Stimulated activated CD8-positive, alpha-beta memory T cell treated with anti-CD3 and anti-CD28 coated beads, Interleukin-4, amount 100 ng/mL, for 48 hours (primary cell): ENCODE measurements at places on chromosomes 16 and 17.

GRCh38 chr17:39400547-39401411, 647 bp downstream of the FBXL20 start:
- peak; percentile 35 for DNase-seq

DNA sequence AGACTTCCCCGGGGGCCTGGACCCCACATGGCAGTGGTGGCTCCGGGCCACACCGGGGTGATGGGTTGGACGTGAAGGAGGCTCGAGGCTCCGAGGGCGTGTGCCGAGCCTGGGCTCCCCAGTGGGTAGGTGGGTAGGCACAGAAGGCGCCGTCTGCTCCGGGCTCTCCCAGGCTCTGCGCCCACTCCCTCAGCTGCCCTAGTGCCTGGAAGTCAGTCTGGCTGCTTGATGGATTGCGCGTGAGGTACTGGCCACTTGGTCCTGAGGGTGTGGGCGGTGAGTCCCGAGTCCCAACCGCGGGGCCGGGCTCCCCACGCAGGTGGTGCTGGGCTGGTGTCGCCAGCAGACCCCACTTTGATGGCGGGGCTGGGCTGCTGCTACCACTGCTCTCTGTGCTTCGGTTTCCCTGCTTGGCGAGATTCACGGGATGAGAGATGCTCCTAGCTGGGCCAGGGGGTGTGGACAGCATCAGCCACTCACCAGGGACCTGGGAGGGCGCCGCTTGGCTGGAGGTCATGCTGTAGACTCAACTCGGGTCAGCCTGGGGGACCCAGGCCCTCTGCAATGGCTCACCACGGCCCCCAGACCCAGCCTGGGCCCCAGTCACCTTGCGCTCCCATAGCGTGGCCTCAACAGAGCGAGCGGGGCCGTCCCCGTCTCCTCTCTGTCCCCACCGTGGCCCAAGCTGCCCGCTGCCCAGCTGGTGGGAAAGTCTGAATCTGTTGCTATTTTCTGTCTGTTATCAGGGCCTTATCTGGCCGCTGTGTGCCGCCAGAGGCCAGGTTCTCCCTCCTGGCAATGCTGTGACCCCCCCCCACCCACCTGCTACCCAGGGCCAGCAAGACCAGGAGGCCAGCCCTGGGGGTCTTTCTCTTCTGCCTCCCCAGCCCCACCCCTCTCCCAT, 26.1 kb downstream of the ZFPM1 start:
- DNase-seq = no peak

- no peak for DNase-seq
Observed at GRCh38 chr17:80730739-80731138, 186.1 kb downstream of the RPTOR start.

GRCh38 chr17:61200339-61200715, 199.3 kb upstream of the TBX2 start:
- DNase-seq = no peak

DNA sequence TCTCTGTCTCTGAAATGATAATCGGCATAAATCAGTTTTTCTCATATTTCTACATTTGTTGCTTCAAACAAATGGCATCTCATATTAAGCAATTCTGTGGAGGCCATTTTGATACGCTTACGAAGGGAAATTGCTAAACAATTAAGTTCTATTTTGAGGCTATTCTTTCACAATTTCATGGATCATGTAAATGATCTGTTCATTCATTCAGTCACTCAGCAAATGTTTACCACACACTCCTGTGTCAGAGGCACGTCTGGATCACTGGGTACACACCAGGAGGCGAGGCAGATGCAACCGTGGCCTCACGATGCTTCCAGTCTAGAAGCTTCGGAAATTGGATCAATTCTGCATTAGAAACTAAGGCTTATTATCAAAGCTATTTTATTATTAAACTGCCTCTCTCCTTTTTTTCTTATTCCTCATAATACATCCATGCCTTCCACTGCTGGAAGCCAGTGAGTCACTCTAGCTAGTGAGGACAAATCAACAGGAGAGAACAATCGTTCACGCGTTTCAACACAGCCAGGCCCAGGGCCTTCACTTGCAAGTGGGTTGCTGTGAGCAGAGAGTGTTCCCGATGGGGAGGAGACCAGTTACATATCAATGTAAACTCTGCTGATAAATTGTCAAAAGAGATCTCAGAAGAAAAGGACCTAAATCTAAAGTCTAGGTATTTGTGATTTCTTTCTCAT, 11.3 kb upstream of the SLC39A11 start:
- no peak for DNase-seq

DNA sequence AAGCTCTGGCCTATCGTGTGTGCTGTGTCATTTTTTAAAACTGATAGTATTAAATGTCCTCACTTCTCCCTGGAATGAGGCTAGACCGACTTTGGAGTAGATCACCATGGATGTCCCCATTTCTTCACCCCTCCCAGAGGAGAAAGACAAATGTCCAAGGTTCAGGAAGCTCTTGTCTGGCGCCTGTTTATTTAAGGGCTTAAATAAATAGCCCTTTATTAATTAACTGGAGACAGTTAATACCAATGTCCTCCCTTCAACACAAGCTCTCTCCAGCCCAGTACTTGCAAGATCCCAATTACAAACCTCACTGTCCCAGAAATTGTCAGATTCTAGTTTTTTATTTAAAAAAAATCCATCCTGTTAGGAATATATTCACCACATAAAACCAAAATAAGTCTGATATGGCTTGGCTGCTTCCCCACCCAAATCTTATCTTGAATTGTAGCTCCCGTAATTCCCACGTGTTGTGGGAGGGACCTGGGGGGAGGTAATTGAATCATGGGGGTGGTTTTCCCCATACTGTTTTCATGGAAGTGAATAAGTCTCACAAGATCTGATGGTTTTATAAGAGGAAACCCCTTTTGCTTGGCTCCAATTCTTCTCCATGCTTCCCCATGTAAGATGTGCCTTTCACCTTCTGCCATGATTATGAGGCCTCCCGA, 344.4 kb downstream of the SHISA9 start:
- DNase-seq = no peak

DNA sequence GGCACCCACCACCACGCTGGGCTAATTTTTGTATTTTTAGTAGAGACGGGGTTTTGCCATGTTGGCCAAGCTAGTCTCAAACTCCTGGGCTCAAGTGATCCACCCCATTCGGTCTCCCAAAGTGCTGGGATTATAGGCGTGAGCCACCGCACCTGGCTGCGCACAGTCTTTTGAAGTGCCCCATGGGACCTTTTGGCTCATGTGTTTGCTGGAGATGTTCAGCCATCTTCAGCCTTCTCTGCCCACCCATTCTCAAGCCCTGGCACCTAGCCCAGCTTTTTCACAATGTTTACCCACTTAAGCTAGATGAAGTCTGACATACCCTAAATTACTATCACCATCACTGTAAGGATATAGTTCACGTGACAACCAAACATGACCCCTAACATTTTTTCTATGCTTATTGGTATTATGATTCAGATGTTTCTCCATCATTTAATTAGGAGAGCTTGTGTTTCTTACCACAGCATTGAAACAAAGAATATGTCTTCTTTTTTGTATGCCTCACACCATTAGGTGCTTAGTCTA, 32.3 kb downstream of the PECAM1 start:
- no peak for DNase-seq

DNA sequence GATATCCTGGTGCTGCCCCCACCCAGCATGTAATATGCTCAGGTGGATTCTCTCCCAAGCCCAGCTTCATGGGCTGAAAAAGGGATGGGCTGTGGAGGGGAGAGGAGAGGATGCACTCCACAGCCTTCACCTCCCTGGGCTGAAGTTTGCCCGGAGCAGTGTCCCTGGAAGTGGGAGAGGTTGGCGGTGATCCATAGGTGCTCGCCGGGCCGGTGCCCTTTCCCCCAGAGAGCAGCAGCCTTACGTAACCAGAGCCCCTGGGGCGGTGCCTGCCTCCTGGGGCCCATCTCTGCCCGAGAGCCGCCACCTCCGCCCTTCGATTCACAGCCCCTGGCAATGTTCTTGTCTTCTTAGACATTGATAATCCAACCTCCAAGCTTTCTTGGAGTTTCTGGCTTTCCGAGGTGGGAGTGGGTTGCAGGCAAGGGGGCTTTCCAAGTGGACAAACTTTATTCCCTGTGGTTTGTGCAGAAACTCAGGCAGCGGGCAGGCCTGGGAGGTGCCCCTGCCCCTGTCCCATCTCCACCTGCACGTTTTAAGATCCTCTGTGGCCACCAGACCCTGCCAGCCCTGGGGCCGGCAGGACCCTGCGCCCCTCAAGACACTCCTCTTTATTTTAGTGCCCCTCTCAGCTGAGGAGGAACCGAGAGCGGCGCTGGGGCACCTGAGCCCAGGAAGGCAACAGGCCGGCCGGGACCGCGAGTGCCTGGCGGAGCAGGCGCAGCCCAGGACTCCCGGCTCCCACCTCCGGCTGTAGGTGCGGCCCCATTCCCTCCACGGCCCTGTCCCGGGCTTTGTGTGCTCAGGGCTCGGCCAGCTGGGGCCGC, 3.1 kb upstream of the WDR90 start:
- DNase-seq = no peak

DNA sequence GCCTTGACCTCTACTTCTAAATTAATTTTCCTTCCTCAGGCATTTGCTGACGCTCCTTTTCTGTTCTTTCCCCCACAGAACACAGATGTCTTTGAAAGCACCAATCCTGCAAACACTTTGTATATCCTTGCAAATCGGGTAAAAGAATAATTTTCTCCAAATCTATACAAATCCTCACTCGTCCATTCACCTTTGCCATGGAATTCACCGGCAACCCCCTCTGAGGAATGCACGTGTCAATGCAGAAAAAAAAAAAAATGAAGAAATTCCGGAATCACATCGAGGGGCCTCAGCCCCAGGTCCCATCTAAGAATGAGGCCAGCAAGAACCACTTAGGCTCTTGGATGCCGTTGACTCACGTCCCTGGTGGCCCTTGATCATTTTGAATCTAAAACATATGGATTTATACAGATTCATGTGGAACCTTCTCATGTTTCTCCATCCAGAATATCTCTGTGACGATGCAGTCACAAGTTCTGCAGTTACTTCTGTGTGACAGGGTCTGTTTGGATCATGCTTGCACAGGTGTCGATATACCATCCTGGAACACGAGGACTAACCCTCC, 136.9 kb downstream of the RBFOX3 start:
- no peak for DNase-seq

- no peak for DNase-seq
Observed at GRCh38 chr17:78785011-78785662, 3.1 kb upstream of the CYTH1 start.

DNA sequence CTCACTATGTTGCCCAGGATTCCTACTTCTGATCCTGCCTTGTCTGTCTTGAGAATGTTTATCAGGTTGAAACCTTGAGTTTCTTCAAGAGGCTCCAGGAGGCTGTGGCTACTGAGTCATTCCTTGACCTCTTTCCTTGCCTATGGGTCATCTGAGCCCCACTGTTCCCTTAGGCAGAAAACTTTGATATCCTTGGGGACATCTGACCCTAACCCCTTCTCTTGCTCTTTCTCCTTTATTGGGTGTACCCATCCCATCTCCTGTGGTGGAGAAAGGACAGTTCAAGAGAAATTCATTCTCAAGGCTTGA, 12.5 kb downstream of the ARL4D start:
- DNase-seq = no peak

- no peak for DNase-seq
Observed at GRCh38 chr17:14712611-14713021, 411.7 kb downstream of the HS3ST3B1 start.

GRCh38 chr17:50848711-50849110, 13.3 kb downstream of the WFIKKN2 start:
- DNase-seq = no peak

DNA sequence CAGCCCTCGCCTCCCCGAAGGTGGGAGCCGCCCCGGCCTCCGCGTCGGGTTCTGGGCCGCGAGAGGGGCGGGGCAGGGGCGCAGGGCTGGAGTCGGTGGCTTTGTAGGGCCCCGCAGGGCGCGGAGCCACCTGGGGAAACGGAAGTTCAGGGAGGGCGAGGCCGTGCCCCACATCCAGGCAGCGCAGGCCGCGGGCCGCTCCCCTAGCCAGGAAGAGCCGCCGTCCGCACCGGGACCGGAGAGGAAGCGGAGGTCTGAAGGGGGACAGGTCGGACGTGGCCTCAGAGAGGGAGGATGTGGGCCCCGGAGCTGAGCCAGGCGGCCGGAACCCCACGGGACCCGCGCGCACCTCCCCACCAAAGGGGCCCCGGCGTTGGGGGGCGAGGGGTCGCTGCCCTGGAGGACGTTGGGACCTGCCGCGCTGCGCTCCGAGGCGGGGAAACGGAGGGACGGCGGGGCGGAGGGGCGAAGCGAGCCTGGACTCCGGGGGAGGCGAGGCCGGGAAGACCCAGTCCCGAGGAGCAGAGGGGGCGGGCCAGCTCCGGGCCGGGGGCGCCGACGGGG, 482 bp upstream of the SLC16A3 start:
- DNase-seq = peak; percentile 73

DNA sequence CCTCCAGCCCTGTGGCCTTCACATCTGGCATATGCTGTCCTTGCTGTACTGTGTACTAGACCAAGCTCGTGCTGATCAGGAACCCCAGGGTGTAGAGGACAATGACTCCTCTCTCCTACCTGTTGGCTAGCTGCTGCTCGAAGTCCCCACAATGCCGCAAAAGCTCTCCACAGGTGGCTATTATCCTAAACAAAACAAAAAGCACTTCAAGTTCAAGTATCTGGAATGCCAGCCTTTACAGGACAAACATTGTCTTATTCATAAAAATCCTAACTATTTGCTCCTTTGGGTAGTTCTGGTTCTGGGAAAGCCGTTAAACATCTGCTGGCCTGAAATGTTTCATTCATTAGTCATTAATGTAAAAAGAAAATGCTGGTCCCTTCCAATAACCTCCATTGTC, 42.8 kb downstream of the COG7 start:
- no peak for DNase-seq

- DNase-seq = no peak
Observed at GRCh38 chr17:30312226-30312625, 20.5 kb upstream of the BLMH start.

DNA sequence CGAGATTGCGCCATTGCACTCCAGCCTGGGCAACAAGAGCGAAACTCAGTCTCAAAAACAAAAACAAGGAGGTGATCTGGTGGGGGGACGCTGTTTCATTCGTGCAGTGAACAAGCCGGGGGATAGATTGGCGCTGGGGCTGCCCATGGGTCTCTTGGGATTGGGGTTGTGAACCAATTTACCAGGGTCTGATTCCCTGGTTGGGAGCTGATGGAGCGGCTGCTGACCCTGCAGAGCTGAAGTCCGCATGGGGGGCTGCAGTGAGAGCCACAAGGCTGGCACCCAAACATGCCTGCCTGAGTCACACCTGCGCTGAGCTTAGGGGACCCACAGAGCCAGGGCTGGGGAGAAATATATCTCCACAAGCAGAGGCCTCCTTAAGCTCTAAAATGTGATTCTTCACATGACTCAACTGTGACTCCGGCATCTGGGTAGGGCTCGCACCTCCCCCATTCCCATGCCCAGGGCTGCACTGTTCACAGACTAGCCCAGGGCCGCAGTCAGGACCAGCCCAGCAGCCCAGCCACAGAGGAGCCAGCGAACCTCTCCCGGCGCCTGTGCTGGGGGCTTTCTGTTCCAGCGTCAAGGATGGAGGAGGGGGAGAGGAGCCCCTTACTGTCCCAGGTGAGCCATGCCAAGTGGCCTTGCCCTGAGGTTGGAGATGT, 5.0 kb downstream of the TSPAN10 start:
- no peak for DNase-seq
